Stimulated activated naive CD4-positive, alpha-beta T cell treated with Interleukin-2 at 50 U/mL for 16 hours (primary cell): ENCODE measurements at places on chromosomes 16 and 17.

DNA sequence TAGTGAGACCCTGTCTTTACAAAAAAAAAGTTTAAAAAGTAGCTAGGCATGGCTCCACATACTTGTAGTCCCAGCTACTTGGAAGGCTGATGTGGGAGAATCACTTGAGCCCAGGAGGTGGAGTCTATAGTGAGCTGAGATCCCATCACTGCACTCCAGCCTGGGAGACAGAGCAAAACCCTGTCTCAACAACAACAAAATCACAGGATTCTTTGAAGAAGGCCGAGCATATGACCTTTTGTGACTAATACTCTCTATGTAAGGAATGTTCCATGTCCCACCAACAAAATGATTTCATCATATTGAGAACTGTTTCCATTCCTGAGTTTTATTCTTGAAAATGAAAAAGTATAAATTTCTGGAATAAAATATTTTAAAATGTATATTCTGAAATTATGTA is 58.9 kb upstream of the EFCAB3 start:
- DNase-seq = no peak

GRCh38 chr17:9218064-9218635 is 196.8 kb downstream of the NTN1 start:
- DNase-seq = no peak

GRCh38 chr16:71282943-71283342 is 6.3 kb downstream of the CMTR2 start:
- DNase-seq = no peak

DNA sequence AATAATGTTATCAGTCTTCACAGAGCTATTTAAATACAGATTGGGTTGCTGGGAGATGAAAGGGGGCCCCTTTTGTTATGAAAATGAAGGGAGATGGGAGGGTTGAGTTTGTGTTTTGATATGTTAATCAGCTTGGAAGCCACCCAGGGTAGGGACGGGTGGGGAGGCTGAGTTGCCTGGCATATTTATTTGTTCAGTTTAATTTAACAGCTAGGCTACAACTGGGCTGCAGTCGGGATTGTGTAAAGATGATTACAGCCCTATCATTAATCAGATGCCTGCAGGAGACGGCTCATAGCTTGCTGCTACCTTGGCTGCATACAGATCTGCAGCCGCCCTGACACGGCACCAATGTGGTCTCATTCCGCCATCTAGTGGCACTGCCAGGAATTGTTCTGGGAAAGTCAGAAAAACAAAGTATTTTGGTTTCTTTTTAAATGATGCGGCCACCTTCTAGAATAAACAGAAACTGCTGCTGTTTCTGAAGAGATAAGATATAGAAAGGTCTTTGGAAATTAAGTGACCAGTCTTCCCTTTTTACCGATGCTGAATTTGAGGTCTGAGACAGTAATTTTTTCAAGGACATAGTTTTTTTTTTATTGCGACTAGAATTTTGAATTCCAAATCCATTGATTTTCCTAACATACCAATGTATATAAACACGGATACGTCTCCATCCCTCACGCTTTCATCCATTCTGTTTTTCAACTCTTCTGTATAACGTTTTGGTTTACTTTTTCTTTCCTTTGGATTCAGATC is 458.0 kb upstream of the ASIC2 start:
- DNase-seq = peak; percentile 42

DNA sequence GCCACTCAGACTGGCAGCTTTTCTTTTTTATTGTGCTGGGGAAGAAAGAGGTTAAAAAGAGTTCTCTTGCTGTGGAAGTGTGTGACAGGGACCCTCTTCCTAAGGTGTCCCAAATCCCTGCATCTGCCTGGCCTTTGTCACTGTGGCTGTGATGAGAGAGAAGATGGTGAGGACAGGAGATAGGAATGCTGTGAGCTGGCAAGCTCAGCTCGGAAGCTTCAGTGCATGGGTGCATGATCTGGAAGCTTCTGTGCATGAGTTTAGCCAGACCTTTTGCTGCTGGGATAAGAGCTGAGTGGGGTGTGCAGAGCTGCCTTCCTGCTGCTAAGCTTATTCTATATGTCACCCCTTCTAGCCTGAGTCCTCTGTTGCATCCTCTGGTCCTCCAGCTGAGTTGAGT is 103.3 kb upstream of the CACNG3 start:
- no peak for DNase-seq

DNA sequence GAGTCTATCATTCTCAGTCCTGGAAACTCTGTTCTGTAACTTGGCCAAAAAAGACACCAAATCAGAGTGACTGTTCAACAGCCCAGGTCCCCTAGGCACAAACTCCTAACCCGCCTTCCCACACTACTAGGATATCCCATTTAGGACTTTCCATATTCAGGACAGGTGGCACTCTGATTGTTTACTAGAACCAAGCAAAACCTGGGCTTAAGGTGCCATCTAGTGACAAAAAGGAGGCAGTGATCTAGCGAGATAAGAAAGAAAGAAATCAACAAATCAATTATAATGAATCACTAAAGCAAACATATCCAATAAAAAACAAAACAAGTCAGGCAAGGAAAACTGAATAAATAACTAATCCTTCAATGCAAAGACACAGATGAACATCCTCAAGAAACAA is 203.9 kb downstream of the CEP112 start:
- no peak for DNase-seq

- no peak for DNase-seq
Measured at GRCh38 chr16:9308850-9309249, 217.4 kb downstream of the HAPSTR1 start.

DNA sequence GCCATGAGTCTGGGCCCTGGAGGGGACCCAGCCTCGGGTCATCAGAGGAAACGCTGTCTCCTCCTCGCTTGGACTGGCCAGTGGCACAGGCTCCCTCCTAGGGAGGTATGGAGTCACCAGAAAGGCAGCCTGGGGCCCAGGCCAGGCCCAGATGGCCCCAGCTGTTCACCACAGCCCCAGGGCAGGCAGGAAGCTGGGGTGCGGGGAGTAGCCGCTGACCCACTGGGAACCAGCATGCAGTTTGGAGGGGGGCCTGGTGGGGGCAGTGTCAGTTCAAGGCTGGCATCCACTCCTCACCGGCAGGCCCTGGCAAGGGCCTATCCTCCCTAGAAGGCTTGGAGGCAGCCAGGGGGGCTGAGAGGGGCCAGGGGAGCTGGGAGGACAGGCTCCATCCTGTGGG is 48.8 kb downstream of the SDK2 start:
- no peak for DNase-seq
